Epithelial cell of prostate (primary cell): ENCODE measurements at places on chromosomes 13 and 19.

- no peak for DNase-seq
Measured at GRCh38 chr13:71838842-71839241, 28.2 kb downstream of the DACH1 start.

DNA sequence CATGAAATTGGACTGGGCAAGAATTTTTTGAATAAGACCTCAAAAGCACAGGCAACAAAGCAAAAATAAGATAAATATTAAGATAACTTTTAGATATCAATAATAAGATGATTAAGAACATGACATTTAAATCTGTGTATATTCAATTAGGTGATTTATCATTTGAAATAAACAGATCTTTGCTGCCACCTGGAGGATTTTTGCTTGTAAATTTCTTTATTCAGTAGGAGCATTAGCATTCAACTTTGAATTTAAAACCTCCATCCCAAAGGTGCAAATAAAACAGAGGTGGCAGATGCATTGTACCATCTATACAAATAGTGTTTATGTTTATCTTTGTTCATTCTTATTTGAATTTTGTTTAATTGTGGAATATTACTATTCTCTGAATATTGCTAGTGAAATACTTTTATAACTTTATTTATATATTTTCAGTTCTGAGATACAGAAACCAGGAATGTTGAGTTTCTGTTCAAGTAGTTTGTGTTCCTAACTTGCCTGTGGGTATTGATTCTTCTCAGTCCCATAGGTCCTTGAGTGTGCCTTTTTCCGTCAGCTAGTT lies 20.9 kb downstream of the COG6 start:
- DNase-seq, result no peak

DNA sequence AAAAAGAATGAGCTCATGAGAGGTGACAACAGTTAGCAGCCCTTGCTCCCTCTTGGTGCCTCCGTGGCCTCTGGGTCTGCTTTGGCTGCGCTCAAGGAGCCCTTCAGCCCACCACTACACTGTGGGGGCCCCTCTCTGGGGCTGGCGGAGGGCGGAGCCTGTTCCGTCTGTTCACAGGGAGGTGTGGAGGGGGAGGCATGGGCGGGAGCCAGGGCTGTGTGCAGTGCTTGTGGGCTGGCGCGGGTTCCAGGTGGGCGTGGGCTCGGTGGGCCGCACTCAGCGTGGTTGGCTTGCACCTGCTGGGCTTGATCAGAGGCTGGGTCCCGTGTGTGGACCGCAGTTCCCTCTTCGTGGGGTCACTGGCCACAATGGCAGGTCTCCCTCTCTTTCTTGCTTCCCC lies 953.4 kb upstream of the PRR20A start:
- DNase-seq, result no peak

DNA sequence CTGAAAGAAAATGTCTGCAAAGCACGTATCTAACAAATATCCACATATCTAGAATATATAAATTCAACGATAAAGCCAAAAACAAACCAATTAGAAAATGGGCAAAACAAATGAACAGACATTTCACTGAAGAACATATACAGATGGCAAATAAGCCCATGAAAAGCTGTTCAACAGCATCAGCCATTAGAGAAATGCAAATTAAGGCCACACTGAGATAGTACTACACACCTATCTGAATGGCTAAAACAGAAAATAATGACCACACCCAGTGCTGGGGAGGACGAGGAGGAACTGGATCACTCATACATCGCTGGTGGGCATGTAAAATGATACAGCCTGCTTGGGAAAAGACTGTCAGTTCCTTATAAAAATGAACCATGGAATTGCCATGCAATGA lies 32.0 kb downstream of the PDCD5 start:
- no peak for DNase-seq

- no peak for DNase-seq
Measured at GRCh38 chr13:45109102-45109720, 11.1 kb upstream of the GTF2F2 start.

DNA sequence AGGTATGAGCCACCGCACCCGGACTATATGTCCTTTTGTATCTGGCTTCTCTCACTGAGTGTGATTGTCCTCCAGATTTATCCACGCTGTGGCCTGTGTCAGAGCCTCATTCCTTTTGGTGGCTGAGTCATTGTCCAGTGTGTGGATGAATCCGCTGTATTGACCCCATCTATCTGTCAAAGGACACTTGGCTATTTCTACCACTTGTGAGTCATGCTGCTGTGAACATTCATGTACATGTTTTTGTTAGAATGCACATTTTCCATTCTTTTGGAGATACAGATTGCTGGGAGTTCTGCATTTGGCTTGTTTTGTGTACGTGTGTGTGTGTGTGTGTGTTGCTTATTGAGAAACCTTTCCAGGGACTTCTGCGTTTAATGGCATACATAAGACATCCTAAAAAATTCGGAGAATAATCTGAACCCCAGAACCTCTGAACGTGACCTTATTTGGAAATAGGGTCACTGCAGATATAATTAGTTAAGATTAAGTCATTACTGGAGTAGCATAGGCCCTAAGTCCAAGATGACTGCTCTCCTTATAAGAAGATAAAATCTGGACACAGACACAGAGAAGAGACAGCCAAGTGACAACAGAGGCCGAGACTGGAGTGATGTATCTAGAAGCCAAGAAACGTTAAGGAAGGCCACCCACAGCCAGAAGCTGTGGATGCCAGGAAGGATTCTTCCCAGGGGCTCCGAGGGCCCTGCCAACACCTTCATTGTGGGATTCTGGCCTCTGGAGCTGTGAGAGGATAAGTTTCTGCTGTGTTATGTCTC lies 4.9 kb upstream of the GIPC3 start:
- no peak for DNase-seq

DNA sequence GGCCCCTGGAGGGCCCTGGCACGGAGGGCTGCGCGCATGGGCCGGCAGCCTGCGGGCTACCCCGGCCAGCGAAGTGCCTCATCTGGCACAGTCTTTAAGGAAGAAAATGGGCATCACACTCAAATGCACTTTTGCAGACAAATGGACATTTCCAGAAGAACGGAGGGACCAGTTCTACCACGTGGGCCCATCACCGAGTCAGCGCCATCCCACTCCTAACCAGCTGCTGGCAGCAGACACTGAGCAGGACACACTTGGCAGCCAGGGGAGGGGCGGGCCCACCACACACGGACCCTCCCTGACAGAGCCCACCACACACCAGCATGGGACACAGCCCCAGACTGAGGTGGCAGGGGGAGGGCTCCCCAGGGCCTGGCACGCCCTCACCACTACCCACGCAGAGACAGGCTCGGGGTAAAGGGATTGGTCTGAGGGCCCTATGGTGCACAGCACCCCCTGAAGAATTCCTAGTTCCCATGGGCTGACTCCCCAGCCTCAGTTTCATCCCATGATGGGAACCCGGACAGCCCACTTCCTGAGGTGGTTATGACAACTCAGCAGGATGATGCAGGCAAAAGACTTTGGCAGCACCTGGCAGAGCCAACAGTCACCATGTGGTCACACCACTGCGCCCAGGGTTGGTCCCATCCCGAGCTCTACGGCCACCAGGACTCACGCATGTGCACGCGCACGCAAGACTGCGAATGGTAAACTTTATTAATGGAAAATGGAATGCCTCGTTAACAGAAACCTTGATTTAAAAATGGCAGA lies 18.7 kb upstream of the TINCR start:
- no peak for DNase-seq

DNA sequence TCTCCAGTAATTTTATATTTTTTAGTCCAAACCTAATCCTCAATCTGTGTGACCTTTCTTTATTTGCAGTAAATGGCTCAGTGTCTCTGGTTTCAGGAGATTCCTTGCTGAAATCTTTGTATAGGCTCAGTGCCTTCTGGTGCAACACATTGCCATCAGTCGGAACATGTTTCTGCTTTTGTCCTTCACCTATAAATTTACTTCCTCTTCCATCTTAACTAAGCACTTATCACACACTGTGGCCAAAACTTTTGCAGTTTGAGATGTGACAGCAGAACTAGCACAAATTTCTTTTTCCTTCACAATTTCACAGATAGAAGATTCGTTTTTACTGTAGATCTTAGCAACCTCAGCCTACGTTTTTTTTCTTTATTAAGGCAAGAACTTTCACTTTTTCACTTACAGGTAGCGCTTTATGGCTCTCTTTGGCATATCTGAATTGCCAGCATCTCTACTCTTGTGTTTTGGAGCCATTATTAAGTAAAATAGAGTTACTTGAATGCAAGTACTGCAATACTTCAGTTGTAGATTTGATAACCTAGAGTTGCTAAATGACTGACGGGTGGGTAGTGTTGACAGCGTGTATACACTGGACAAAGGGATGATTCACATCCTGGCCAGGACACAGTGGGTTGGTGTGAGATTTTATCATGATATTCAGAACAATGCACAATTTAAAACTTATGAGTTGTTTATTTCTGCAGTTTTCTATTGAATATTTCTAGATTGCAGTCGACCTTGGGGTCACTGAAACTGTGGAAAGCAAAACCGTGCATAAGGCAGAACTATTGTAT lies 44.3 kb downstream of the NDFIP2 start:
- DNase-seq, result no peak

DNA sequence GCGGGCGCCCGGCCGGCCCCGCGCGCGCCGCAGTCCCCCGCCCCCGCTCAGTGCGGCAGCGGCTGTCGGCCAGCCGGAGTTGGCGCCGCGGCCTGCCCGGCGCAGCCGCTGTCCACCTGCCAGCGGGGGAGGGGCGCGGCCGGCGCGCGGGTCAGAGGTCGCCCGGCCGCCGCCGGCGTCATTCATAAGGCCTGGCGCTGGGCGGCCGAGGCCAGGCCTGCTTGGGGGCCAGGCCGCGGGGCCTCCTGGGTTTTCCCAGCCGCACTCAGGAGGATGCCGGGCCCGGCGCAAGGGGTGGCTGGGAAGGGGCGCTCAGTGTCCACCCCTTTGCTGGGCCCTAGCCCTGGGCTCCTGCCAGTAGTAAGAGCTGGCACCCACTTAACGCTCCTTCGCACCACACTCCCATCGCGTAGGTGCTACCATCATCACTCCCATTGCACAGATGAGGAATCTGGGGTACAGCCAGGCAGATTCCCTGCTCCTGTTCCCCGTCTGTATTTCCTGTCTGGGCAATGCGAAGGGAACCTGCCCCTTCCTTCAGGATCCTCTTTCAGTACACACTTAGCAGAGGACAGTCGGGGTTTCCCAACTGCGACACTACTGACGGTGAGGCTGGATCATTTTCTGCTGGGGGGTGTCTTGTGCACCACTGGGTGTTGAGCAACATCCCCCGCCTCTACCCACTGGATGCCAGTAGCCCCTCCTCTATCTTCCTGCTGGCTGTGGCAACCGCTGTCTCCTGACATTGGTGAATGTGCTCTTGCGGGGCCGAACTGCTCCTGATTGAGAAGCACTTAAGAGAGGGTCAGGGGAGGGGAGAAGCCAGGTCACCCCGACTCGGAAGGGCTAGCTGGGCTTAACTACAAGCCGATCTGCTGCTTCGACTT lies 846 bp upstream of the PRKACA start:
- DNase-seq, result no peak

DNA sequence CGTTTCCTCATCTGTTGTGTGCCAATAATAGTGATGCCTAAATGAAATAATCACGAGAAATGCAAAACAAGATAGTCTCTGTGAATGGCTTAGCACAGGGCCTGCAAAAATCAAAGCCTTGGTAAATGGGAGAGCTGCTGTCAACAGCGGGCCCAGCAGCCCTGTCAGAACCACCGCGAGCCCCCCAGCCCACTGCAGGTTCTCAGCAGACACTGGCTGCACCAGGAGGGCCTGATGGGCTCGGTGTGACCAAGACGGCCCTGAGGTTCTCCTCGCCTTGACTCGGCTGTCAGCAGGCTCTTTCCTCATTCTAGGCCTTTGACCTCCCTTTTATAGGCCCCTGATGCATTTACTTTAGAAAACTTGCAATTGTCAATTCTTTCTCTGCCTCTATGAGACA lies 90.9 kb upstream of the GPR183 start:
- DNase-seq, result no peak

- no peak for DNase-seq
Measured at GRCh38 chr13:72875233-72875632, 93.3 kb downstream of the PIBF1 start.

DNA sequence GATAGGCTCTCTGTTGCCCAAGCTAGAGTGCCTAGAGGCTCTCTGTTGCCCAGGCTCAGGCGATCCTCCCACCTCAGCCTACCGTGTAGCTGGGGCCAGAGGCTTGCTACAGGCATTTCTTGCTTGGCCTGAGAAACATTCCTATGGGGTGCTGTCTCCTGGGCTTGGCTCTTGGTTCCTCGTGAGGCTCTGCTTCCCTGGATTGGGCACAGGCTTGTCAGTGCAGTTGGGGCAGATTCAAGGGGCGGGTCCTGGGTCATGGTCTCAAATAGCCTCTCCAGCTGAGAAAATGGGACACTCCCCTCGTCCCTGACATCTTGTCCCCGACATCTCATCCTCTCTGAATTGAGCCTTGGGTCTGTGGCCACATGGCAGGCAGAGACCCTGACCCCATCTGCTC lies 4.9 kb downstream of the TSSK6 start:
- DNase-seq, result no peak

DNA sequence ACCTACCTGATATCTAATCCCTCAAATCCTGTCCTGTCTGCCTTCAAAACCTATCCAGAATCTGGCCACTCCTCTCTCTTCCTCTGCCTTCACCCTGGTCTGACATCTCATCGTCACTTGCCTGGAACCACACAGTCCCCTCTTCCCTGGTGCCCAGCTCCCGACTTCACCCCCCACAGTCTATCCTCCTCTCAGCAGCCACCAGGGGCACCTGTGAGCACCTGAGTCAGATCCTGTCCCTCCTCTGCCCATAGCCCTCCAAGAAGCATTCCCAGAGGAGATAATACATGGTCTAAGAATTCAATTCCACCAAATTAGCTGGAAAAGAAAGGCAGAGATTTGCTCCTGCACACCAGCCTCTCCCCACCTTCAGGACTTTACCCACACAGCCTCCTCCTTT lies 48.9 kb downstream of the ZNRF4 start:
- no peak for DNase-seq

DNA sequence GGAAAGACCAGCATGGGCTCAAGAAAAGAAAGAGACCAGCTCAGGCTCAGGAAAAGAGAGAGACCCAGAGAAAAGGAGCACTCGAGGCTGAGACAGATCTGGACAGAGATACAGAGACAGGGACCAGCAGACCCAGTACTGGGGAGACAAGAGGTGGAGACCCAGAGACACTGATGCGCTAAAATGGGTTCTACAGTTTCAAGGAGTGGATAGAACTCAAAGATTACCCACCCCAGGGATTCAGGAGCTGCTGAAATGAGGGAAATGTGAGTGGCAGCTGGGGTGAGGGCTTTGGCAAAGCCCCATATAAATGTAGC lies 609 bp upstream of the ZSCAN18 start:
- DNase-seq, result no peak

DNA sequence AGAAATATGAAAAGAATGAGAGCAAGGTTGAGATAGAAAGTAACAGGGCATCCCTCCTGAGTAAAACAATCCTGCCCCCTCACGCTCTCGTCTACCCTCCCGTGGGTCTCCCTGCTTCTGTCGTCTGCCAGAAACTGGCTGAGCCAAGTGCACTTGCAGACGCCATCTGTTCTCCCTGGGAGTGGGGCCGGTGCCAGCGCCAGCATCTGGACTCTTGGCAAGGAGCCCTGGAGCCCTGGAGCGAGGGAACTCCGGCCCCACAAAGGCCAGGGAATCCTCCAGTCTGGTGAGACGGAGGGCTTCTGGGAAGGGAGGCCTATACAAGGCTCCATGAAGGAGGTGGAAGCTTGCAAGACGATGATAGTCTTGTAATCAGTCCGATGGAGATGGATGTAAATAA lies 2.3 kb upstream of the TMEM91 start:
- DNase-seq, result no peak

GRCh38 chr13:99120751-99121150 lies 79.9 kb upstream of the UBAC2 start:
- DNase-seq, result no peak
